AG09309 (cell line): ENCODE measurements at places on chromosomes 2 and 18.

GRCh38 chr2:238939074-238939473 lies 91.2 kb downstream of the TWIST2 start:
- DNase-seq = peak; percentile 79

GRCh38 chr18:63677500-63678225 lies 16.0 kb upstream of the SERPINB3 start:
- peak; percentile 31 for DNase-seq

DNA sequence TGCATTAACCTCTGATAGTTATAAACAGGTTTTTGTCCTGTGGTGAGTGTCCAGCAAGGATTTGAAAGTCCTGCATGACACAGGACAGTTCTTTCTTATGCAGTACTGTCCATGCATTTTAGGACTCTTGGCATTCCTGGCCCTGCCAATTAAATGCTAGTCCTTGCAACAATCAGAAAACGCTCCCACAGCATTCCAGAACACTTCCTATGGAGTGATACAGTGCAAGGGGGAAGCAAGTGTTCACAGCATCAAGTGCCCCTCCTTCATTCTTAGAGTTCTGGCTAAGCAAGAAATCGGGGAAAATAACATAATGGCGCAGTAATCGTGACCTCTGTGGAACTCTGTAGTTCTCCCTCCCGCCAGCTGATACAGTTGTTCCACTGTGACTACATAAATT lies 62.9 kb downstream of the ARHGAP28 start:
- DNase-seq = no peak

DNA sequence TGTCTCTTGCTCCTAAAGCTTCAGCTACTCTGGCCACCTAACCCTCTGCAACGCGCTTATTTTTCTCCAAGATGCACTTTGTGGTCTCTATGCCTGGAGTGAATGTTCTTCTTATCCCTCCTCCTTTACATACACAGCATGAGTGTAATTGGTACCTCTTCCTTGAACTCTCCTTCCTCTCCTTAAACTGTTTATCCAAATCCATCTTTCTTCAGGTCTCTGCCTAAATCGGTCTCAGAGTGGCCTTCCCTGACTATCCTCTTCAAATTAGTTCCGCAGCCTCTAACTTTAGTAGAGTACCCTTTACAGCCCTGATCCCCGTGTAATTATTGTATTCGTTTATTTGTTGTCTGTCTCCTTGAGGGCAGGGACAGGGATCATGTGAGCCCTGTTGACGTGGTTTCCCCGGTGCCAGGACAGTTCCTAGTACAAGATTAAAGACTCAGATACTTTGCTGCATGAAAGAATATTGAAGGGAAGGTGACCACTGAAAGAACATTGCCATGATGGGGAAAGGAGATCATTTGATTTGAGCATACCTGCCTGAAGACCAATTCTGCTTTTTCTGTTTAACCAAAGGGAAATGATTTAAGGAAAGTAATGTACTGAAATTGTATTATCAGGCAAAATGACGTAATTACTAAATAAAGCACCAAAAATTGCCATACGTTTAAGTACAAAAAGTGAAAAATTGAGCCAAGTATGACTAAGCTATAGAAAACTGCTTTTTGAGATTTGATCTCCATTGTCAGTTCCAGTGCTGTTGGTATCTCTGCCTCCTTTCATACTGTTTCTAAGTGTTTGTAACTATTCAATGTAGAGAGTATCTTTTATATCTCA lies 1.2 kb downstream of the CNOT9 start:
- no peak for DNase-seq

DNA sequence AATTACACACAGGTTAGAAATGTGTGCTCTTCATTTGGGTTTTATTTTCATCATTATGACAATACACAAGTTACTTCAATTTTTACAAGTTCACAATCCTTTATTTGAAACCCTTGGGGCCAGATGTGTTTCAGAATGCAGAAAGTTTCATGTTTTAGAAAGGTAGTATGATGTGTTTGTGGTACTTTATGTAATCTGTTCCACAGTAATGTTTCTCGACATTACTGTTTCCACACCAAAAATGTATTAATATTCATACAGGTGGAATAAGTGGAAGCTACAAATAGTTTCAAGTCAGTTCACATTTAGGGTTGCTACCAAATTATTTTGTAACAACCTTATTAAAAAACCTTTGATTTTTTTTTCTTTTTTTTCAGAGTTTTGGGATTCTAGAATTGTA lies 10.4 kb downstream of the UBE2E3 start:
- DNase-seq = no peak

DNA sequence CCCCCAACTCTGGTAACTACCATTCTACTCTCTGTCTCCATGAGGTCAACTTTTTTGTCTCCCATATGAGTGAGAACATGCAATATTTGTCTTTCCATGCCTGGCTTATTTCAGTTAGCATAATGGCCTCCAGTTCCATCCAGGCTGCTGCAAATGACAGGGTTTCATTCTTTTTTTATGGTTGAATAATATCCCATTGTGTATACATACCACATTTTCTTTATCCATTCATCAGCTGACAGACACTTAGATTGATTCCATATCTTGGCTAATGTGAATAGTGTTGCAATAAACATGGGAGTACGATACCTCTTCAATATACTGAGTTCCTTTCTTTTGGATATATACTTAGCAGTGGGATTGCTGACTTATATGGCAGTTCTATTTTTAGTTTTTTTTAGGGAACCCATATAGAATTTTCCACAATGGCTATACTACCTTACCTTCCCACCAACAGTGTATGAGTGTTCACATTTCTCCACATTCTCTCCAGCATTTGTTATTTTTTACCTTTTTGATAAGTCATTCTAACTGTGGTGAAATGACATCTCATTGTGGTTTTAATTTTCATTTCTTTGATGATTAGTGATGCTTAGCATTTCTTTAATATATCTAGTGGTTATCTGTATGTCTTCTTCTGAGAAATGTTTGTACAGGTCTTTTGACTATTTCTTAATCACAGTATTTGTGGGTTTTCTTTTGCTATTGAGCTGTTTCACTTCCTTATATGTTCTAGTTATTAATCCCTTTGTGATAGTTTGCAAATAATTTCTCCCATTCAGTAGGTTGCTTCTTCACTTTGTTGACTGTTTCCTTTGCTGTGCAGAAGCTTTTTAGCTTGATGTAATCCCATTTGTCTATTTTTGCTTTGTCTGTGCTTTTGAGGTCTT lies 112.2 kb downstream of the SRBD1 start:
- DNase-seq = no peak

DNA sequence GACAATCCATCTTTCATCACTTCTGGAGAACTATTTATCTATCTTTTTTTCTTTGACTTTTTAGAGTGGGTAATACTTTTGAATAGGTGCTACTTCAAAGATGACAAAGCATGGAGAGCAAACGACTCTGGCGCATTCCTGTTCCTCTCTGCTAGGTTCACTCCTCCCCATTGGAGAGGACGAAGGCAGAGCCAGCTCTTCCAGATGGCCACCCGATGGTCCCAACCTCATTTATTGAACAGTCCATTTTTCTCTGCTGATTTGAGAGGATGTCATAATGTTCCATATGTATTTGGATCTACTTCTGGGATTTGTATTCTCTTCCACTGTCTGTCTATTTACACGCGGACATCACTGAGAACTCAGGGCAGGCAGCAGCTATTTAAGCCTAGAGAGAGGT lies 284.3 kb upstream of the CXCR4 start:
- no peak for DNase-seq

GRCh38 chr2:19231625-19232024 lies 126.8 kb downstream of the OSR1 start:
- DNase-seq = no peak

DNA sequence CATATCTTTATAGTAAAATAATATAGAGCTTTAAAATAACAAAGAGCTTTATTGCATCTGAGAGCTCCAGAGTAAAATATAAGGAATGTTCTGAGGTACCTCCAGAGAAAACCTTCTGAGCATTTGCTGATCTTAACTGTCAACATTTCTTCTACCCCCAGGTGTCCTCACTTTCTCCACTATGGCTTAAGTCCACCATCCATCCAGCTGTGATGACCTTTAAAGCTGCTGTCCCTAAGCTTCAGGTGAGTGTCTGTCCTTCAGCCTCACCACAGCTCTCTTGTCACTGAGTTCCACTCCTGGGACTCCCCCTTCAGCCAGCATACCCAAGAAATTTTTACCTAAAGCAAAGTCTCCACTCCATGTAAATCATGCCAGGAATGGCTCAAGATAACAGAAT lies 137.9 kb downstream of the MYO5B start:
- no peak for DNase-seq

DNA sequence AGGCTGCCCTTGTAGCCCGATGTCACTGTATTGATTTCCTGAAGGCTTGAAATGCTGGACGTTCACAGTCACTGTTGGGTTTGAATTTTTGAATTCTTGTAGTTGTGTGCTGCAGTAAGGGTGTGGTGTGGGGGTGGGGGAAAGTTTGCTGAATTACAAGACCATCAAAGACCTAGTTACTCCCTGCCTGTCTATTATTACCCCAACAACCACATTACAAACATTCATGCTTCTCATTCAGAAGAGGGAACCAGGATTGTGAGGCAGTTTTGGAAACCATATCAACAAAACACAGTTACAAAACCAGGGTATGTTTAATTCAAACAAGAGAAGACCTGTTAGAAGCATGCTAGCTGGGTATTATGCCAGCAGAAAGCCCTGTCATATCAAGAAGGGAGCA lies 85.8 kb downstream of the CLHC1 start:
- DNase-seq = no peak

DNA sequence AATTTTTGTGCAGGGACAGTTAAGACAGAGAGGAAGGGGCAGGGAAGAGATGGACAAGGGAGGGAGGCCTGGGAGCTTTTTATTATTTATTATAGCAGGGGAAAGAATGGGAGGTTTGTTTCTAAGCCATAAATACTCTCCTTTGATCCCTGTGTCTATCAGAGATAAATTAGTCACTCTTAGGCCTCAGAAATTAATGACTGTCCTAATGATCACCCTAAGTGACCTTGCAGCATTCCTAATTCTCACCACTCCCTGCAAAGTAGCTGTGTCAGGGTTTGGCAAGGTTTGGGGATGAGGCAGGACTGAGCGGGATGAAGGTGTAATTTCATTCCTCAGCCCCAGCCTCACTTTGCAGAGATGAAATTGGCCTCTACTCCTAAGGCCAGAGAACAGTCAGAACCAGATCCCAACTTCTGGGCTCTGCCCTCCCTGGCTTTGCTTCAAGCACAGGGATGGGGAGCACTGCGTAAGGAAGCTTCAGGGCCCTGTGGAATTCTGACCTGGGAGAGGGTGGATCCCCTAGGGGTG lies 95.0 kb downstream of the TMEM17 start:
- DNase-seq = no peak

GRCh38 chr18:25449046-25449445 lies 97.1 kb upstream of the ZNF521 start:
- DNase-seq = no peak

DNA sequence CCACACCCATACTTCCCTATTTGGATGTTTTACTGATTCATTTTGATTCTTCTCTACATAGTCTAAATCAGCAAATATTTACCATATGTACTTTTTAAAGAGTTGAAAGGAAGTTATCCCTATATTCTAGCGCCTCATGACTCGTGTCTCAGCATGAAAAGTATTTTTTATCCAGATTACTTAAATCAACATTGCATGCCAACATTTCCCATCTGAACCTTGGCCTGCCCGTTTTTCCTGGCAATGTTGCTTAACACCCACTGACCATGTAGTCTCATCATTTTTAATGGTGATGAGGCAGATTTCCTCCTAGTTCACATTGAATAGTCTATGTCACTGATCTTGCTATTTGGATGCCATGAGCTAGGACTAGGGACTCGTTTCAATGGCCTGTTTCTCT lies 13.2 kb upstream of the SCYGR5 start:
- peak; percentile 41 for DNase-seq

DNA sequence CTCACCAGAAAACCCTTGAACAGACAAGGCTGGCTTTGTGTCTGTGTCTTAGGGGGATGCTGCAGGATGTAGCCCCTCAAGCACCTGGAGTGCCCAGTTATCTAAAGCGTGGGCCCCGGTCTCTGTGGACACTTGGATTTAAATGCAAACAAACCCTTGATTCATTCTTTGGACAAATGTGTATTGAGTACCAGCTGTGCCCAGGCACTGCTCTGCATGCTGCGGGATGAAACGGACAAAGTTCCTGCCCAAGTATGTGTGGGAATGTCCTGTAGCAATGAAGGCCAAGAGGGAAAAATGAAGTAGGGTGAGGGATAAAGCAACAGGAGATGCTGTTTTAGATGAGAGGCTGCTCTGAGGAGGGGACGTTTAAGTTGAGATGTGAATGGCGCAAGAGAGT lies 53.9 kb downstream of the BOLA3 start:
- no peak for DNase-seq

GRCh38 chr18:27135504-27136207 lies 49.5 kb downstream of the CHST9 start:
- DNase-seq = no peak

DNA sequence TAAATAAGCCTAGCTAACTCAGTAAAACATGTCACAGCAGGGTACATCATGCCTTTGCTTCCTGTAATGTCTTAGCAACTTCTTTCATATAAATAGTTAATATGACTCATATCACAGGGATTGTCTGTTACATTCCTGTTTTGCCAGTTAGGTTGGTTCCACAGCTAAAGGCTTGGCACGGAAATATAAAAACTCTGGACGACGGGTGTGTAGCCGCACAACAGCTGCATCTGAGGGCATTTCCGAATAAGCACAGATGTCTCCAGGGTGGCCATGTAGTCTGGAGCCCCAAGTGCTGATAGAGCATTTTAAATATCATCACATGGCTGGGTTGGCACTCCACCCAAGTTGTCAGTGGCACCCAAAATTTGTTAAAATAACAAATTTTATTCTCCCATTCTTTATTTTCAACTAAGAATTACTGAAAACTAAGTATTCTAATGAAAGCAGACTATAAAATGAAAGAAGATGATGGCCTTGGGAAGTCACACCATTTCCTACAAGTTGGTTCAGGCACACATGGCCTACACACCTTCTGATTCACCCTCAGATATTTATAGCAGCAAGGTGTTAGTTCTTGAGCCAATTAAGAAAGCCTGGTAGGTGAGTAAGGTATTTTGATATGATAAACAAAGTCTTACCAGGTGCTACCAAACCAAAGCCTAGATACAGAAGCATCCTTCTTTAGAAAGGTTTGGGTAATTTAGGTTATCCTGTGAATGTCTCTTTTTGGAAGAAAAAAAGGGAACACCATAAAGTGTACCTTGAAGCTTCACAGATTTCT lies 61.8 kb upstream of the STK17B start:
- peak; percentile 69 for DNase-seq
